ENCODE measurements at places on chromosomes 4 and X.

- H3K4me1 ChIP-seq, result peaks cover 16% of the 10 kb centered on the region
- no peak overlapping the region for H3K27ac ChIP-seq
- no peak for DNase-seq
- H3K27me3 ChIP-seq, result no peaks in the 10 kb centered on the region
These were observed 851 bp upstream of the RIPPLY1 start for GRCh38 chrX:106903856-106904528.

GRCh38 chr4:72984351-72984750 is 85.2 kb downstream of the COX18 start:
- no peaks in the 10 kb centered on the region for H3K27me3 ChIP-seq
- no peak for DNase-seq
- no peak overlapping the region for H3K4me3 ChIP-seq

DNA sequence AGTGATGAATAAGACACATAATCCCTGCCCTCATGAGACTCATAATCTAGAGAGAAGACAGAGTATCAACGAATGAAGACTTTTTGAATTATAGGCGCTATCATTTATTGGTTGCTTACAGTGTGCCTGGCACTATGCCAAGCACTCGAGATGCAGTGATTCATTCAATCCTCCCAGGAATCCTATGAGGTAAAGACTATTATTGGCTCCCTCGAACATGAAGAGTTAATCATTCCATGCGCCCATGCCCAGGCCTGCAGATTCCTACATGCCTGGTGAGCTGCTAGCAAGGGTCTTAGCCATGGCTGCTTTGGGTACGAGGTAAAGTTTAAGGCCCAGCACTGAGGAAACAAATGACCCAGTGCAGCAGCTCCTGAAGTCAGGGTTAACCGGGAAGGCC is 47.0 kb downstream of the TEX13B start:
- no peaks in the 10 kb centered on the region for H3K36me3 ChIP-seq
- H3K4me3 ChIP-seq, result no peak overlapping the region

DNA sequence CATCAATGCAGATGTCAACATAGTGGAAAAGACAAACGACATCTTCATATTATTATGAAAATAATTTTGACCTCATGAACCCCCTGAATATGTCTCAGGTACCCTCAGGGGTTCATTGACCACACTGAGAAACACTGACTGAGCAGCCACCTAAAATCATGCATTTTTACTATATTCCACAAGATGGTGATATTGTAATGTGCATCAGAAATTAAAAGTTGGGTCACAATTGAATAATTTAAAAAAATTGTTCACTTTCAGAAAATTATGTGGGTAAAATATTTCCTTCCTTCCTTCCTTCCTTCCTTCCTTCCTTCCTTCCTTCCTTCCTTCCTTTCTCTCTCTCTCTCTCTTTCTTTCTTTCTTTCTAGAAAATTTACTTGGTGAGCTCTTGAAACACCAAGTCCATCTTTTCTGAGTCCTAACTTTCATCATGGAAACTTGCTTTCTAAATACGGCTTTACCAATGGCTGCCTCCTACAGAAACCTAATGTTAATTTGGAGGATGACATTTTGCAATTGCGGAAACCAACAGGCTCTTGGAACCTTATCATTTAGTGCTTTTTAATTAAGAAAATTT is 103.6 kb downstream of the RTL3 start:
- no peaks in the 10 kb centered on the region for H3K4me1 ChIP-seq

GRCh38 chr4:150115851-150116250 is 37.6 kb downstream of the DCLK2 start:
- H3K36me3 ChIP-seq, result no peaks in the 10 kb centered on the region
- no peak overlapping the region for H3K27ac ChIP-seq
- no peak overlapping the region for H3K4me3 ChIP-seq
- no peaks in the 10 kb centered on the region for H3K4me1 ChIP-seq
- no peak for DNase-seq
- no peaks in the 10 kb centered on the region for H3K27me3 ChIP-seq

- peaks cover 23% of the 10 kb centered on the region for H3K4me1 ChIP-seq
- DNase-seq, result peak; percentile 90
- no peaks in the 10 kb centered on the region for H3K36me3 ChIP-seq
- H3K27me3 ChIP-seq, result no peaks in the 10 kb centered on the region
- H3K27ac ChIP-seq, result no peak overlapping the region
These were observed 104.0 kb downstream of the FAM53A start for GRCh38 chr4:1579901-1580691.

- H3K4me1 ChIP-seq, result no peaks in the 10 kb centered on the region
- H3K27ac ChIP-seq, result no peak overlapping the region
These were observed 47.7 kb upstream of the SORCS2 start for GRCh38 chr4:7144374-7145290.

- H3K4me1 ChIP-seq, result peaks cover 7% of the 10 kb centered on the region
- H3K27me3 ChIP-seq, result no peaks in the 10 kb centered on the region
- H3K4me3 ChIP-seq, result no peak overlapping the region
- H3K36me3 ChIP-seq, result no peaks in the 10 kb centered on the region
- H3K27ac ChIP-seq, result no peak overlapping the region
These were observed 736.7 kb upstream of the PRKX start for GRCh38 chrX:4450177-4450576.

GRCh38 chrX:15254852-15255251 is 15.0 kb downstream of the ASB9 start:
- H3K27ac ChIP-seq, result no peak overlapping the region
- no peaks in the 10 kb centered on the region for H3K4me1 ChIP-seq
- no peaks in the 10 kb centered on the region for H3K27me3 ChIP-seq
- H3K36me3 ChIP-seq, result no peaks in the 10 kb centered on the region
- H3K4me3 ChIP-seq, result no peak overlapping the region

DNA sequence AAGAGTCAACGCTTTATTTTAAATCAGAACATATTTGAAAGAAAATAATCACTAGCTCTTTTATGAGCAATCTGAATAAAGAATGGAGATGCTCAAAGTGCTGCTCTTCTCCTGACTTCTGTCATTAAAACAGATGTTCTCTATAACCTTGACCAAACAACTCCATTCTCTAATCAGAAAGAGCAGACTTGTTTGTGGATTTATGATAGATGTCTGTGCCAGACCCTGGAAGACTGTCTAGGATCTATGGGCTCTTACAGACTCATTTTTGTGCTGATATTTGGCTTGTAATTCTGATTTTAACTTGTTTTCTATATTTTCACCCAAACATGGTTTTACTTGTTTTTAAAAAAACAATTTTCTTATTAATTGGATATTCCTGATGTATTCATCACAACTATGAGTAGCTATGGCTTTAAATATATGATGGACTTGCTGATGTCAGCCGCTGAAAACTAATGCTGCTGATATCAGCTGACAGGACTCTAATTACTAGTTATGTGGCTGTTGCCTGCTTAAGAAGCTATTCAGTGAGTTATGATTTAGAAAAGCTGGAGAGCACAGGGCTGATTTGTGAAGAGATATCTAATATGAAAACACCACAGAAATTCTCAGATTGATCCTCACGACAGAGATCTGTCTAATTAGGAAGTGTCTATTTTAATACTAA is 31.6 kb upstream of the MAML3 start:
- H3K4me3 ChIP-seq, result no peak overlapping the region
- no peaks in the 10 kb centered on the region for H3K36me3 ChIP-seq
- no peak overlapping the region for H3K27ac ChIP-seq
- H3K4me1 ChIP-seq, result no peaks in the 10 kb centered on the region
- H3K27me3 ChIP-seq, result no peaks in the 10 kb centered on the region
- no peak for DNase-seq

DNA sequence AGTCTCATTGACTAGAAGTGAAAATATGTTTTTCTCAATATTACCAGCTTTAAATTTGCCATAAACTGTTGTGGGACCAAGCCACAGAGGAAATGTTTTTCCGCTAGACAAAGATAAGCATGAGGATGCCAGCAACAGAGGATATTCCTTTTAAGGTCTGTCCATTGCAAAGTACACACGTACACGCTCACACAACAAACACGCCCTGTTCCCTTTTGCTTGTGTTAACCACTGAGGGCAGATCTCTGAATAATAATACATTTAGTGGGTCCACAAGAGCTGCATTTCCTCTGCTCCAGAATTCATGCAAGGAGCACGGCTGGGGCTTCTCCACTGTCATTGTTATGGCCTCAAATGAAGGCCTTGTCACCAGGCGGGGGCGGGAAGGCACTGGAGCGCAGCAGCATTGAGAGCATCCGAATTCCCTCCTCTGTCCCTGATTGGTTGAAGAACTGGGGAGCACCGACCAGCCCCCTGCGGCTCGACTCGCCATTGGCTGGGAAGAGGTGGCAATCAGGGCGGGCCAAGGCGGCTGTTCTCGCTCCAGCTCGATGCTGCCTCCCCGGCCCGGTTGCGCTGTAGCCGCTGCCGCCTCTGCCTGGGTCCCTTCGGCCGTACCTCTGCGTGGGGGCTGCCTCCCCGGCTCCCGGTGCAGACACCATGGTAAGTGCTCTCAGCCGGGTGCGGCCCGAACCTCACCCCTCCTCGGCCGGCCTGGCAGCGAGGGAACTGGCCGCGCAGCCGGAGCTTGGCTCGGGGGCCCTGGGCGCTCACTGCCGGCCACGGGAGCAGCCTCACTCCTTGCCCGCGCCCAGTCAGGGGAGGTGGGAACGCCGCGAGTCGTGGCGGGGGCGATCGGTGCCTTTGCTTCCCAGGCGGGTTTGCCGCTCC is at the start of gene GUCY1B1:
Gene GUCY1B1, plus strand, starts transcription at position 541 of the 891 bp plus-strand sequence. Its CDS starts 120 bp downstream, at position 661.
- no peak for DNase-seq
- peak within 1 kb of the TSS; percentile 2 for H3K27ac ChIP-seq
- no peak within 1 kb of the TSS for H3K4me3 ChIP-seq

- no peaks in the 10 kb centered on the region for H3K36me3 ChIP-seq
- peaks cover 8% of the 10 kb centered on the region for H3K4me1 ChIP-seq
- no peak overlapping the region for H3K4me3 ChIP-seq
- no peak overlapping the region for H3K27ac ChIP-seq
- no peak for DNase-seq
These were observed 5.5 kb upstream of the DCTD start for GRCh38 chr4:182922501-182923284.

- H3K4me1 ChIP-seq, result no peaks in the 10 kb centered on the region
- no peaks in the 10 kb centered on the region for H3K36me3 ChIP-seq
- DNase-seq, result no peak
- H3K4me3 ChIP-seq, result no peak within 1 kb of the TSS
- H3K27me3 ChIP-seq, result no peaks in the 10 kb centered on the region
These were observed at the start of gene ESX1 for GRCh38 chrX:104254442-104255115. TSS of gene ESX1 (minus strand) at chrX:104254933. CDS start at chrX:104254849, 84 bp downstream.

DNA sequence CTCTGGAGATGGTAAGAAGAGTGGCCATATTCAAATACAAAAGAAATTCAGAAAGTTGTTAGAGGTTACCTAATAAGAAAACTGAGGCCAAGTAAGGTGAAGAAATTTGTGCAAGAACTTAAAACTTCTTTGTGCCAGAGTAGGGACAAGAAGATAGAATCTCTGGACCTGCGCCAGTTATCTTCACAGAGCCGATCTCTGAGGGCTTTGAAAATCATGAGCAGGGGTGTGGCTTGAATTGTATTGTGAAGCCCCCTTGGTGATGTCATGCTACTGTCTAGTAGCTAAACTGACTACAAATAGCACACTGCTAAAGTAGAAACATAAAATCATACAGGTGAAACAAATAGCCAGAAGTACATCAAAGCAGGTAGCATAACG is 184.6 kb downstream of the UGT8 start:
- H3K36me3 ChIP-seq, result no peaks in the 10 kb centered on the region
- no peaks in the 10 kb centered on the region for H3K4me1 ChIP-seq
- no peak overlapping the region for H3K4me3 ChIP-seq
- H3K27ac ChIP-seq, result no peak overlapping the region

Data from Karpas-422 (cell line).